Stimulated activated CD4-positive, alpha-beta T cell treated with anti-CD3 and anti-CD28 coated beads, TNF-alpha, amount 100 ng/mL, for 4 hours (primary cell): ENCODE measurements at places on chromosomes 4 and X.

DNA sequence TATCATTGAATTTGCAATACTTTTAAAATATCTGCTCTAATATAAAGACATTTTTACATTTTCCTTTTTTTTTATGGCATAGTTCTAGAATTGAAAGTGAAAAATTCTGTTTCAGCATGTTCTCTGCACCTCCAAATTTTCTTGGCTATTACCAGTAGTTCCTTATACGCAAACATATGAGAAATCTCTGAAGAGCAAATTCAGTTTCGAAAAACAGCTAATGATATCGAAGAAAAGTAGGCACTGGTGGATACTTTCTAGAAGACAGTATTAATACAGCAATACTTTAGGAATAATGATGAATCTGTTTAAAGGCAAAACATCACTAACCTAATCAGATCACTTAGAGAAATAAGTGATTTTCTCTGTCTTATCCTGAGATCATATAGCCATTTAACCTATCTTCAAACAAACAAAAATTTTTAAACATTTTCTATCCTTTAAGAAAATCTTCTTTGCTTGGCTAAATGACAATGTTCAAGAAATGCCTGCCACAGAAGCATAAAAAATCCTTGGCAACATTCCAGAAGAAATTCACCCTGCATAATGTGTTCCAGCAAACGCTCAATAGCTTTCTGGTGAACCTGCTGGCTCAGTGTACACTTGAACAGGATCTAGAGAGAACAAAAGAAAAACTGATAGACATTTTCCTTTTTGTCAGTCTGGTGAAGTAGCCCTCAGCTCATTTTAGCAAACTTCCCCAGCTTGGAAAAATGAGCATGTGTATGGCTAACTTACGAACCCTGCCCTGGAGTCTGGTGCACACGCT is 51.2 kb upstream of the KLF3 start:
- no peak for DNase-seq

- DNase-seq = no peak
Observed at GRCh38 chr4:168437192-168437943, 42.9 kb downstream of the DDX60L start.

DNA sequence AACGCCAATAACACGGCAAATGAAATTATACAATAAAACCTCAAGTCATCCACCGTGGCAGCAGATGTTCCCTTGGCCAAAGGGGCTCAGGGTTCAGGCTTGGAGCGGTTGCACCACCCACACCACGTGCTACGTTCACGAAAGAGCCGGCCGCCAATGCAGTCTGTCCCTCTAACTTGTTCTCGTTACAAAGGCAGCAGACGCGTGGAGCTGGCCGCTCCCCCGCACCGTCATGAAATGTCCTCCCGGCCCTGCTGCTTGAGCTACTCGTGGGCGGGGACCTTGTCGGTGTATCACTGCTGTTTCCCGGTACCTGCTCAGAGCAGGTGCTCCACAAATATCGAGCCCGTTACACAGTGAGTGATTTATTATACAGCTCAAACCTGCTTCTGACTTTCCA is 36.4 kb upstream of the MAN2B2 start:
- DNase-seq = no peak

DNA sequence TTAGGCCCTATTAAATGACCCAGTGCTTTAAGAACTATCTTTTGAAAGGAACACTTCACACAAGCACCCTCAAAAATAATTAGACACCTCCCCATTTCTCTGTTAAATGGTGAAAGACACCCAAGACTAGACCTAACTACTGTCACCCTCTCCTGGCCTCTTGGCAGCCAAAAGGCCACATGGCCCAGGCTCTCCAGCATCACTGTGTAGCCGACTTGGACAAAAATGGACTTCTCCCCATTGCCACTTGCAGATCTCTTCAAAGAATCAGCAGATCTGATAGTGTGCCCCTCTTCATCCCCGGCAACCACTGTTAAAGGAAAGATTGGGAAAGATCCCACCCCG is 2.0 kb downstream of the MID1IP1 start:
- no peak for DNase-seq

DNA sequence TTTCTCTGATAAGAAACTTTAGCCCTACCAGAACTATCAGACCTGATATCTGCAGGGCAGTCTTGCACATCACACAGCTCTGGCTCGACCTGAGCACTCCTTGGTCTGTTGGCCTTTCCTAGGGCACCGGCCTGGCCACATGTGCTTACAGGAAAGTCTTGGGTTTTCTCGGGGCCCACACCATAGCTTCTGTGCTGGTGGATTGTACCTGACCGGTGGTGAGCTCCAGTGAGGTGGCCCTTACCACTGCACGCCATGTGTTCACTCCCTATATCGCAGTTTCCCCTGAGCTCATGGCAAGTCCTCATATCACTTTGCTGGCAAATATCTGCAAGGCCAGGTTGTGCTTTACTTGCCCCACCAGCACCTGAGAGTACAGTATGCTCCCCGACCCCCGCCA is 2637.4 kb downstream of the ARAP2 start:
- no peak for DNase-seq

- no peak for DNase-seq
Observed at GRCh38 chrX:41781500-41781899, 57.5 kb downstream of the GPR82 start.

- no peak for DNase-seq
Observed at GRCh38 chrX:110989869-110990268, 106.1 kb upstream of the PAK3 start.

DNA sequence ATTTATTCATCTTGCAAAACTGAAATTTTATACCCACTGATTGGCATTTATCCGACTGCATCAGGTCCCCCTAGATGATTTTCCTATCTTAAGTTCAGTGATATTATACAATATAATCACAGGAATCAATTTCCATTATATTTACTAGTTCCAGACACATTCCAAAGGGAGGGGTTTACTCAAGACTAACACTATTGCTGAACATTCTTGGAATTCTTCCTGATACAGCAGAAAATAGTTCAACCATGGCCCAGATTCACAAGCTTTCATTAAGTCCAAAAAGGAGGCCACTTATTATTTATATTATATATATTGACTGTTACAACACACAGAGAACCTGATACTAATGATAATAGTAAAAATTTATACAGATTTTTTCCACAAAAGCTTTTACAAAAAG is 2353.6 kb downstream of the PCDH7 start:
- no peak for DNase-seq

DNA sequence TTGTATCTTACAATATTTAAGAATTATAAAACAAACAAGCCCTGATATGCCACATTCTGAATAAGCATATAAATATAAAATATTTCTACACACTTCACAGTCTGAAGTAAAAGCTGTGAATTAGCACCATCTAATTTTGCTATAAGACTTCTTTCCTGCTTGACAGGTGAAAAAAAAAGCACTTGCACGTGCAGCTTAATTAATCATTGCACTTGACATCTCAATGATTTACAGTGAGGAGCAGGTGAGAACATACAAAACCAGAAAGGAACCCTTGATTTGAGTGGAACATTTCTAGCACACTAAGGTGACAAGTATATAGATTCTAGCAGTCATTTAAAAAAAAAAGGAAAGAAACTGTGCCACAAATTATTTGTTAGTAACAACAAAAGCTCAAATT is 47.9 kb downstream of the CHIC2 start:
- no peak for DNase-seq
